ENCODE measurements at places on chromosomes 3 and 15.

- H3K27me3 ChIP-seq: no peaks in the 10 kb centered on the region
- no peak overlapping the region for H3K4me3 ChIP-seq
- H3K36me3 ChIP-seq: no peaks in the 10 kb centered on the region
- H3K4me1 ChIP-seq: no peaks in the 10 kb centered on the region
Measured at GRCh38 chr15:56678571-56678970, 54.7 kb downstream of the ZNF280D start.

DNA sequence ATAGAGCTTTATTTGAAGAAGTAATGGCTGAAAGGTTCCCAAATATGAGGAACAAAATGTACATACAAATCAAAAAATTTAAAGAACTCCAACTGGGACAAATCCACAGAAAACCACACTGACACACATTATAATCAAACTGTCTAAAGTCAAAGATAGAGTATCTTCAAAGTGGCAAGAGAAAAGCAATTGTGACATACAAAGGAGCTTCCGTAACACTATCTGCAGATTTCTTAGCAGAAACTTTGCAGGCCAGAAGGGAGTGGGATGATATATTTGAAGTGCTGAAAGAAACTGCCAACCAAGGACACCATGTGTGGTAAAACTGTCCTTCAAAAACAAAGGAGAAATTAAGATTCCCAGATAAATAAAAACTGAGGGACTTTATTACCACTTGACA is 91.9 kb downstream of the SENP2 start:
- no peak overlapping the region for H3K4me3 ChIP-seq
- H3K4me1 ChIP-seq: no peaks in the 10 kb centered on the region
- no peak for DNase-seq
- H3K27me3 ChIP-seq: no peaks in the 10 kb centered on the region
- H3K27ac ChIP-seq: no peak overlapping the region

- no peak overlapping the region for H3K27ac ChIP-seq
- H3K4me1 ChIP-seq: peaks cover 7% of the 10 kb centered on the region
- DNase-seq: no peak
- H3K27me3 ChIP-seq: no peaks in the 10 kb centered on the region
Measured at GRCh38 chr3:147943265-147943945, 534.2 kb downstream of the ZIC1 start.

DNA sequence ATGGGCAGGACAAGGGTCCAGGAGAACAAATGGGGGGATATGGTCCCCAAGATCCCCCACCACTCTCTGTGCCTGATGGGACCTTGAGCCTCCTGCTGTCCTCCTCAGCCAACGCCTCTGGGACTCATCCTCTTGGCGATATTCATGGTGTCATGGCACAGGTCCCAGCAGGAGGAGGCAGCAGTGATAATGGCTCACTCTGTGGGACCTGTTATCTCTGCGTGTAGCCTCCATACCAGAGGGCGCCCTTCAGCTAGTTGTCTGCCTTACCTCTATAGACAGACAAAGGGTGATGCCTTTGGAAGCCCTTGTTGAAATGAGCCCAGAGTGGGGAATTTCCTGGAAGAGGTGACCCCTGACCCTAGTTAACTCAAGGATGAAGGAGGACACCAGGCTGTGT is 7.4 kb downstream of the ZBTB47 start:
- H3K27me3 ChIP-seq: no peaks in the 10 kb centered on the region
- peaks cover 5% of the 10 kb centered on the region for H3K36me3 ChIP-seq
- no peak overlapping the region for H3K27ac ChIP-seq

GRCh38 chr3:122690096-122690495 is 9.5 kb downstream of the PARP14 start:
- H3K4me1 ChIP-seq: peaks cover 4% of the 10 kb centered on the region
- H3K27ac ChIP-seq: no peak overlapping the region
- no peak overlapping the region for H3K4me3 ChIP-seq
- peaks cover 13% of the 10 kb centered on the region for H3K36me3 ChIP-seq
- DNase-seq: no peak
- no peaks in the 10 kb centered on the region for H3K27me3 ChIP-seq

DNA sequence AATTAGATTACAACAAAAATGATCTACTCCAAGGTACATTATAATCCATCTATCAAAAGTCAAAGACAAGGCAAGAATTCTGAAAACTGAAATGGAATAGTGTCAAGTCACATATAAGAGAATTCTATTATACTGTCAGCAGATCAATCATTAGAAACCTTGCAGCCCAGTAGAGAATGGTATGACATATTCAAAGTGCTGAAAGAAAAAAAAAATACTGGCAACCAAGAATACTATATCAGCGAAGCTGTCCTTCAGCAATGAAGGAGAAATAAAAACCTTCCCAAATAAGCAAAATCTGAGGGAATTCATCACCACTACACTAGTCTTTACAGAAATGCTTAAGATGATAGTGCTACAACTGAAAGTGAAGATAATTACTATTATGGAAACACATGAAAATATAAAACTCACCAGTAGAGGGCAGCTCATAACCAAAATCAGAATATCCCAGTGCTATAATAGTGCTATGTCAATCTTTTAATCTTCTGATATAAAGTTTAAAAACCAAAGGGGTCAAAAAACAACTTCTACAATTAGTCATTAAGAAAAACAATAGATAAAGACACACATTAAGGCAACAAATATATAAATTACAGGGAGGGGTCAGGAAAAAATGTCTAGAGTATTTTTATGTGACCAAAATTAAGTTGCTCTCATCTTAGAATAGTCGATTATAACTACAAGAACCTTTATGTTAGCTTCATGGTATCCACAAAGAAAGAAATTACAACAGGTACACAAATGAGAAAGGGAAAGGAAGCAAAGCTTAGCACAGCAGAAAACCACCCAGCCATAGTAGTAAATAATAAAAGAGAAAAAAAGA is 190.7 kb upstream of the CNTN6 start:
- H3K36me3 ChIP-seq: no peaks in the 10 kb centered on the region
- no peaks in the 10 kb centered on the region for H3K27me3 ChIP-seq
- H3K4me3 ChIP-seq: no peak overlapping the region
- H3K4me1 ChIP-seq: no peaks in the 10 kb centered on the region

DNA sequence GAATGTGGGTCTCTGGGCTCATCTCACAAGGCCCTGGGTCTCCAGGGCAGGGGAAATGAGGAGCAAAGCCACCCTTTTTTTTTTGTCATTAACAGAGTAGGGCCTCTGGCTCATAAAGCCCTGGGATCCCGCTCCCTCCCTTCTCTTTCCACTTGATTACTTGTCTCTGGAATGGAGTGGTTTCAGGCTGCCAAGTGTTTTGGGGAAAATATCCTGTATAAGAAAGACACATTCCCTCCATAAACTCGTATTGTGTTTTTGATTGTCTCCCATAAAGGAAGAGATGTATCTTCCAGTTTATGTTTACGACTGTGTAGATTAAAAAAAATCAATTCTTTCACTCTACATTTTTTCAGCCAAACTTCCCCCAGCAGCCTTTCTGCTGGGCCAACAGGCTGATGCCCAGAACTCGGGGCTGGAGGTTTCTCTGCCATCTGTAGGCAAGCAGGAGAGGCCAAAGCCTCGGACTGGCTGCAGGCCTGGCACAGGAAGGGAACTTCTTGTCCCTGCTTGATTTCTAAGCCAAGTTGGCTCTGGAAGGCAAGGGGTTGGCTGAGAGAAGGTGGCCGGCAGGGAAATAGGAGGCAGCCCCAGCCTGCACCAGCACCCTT is 49.4 kb upstream of the INSYN1 start:
- no peaks in the 10 kb centered on the region for H3K4me1 ChIP-seq
- H3K27ac ChIP-seq: no peak overlapping the region
- no peak overlapping the region for H3K4me3 ChIP-seq
- H3K36me3 ChIP-seq: no peaks in the 10 kb centered on the region
- no peaks in the 10 kb centered on the region for H3K27me3 ChIP-seq

GRCh38 chr3:170907637-170908234 is 701 bp downstream of the EIF5A2 start:
- H3K4me1 ChIP-seq: no peaks in the 10 kb centered on the region
- no peaks in the 10 kb centered on the region for H3K27me3 ChIP-seq
- peak overlapping the region; percentile 69 for H3K4me3 ChIP-seq
- H3K36me3 ChIP-seq: no peaks in the 10 kb centered on the region

DNA sequence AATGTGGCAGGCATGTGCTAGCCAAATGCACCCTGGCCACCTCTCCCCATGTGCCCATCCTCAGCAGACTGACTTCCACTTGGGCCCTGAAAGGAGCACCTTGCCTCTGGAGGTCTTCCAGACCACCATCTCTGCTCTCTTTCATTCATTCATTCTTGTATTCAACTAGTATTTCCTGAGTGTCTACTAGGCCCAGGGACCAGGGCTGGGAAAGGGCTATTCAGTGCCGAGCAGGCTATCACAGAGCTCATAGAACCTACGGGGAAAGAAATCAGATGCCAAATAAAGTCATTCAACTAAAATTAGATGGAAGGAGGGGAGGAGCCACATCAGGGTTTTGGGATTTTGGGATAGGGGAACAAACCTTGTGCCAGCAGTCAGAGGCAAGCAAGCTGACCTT is 18.9 kb downstream of the PRR23A start:
- H3K4me3 ChIP-seq: no peak overlapping the region
- no peaks in the 10 kb centered on the region for H3K27me3 ChIP-seq
- no peak overlapping the region for H3K27ac ChIP-seq
- DNase-seq: no peak
- no peaks in the 10 kb centered on the region for H3K4me1 ChIP-seq
- H3K36me3 ChIP-seq: no peaks in the 10 kb centered on the region

DNA sequence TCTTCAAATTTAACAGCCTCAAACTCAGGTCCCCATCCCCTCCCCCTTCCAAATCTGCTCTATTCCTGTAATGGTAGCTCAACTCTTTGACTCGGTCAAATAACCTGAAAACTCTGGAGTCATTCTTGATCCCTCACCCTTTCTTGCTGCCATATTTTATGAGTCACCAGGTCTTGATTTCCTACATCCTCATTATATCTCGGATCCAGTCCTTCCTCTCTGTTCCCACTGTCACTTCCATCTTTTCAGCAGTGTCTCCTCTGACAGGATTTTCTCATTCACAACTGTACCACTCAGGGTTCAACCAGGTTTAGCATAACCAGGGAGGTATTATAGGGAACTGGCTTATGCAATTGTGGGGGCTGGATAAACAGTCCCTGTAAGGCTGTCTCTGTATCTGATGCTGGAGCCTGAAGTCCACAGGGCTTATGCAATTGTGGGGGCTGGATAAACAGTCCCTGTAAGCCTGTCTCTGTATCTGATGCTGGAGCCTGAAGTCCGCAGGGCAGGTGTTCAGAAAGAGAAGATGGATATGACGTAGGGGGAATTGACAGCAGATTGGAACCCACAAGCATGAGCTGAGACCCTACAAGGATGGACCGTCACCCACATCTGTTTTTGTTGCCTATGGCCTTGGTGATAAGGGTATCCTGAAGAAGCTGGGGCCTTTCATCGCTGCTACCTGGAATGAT is 9.1 kb upstream of the FETUB start:
- no peaks in the 10 kb centered on the region for H3K27me3 ChIP-seq
- no peak for DNase-seq
- H3K4me3 ChIP-seq: no peak overlapping the region
- H3K4me1 ChIP-seq: no peaks in the 10 kb centered on the region
- H3K36me3 ChIP-seq: no peaks in the 10 kb centered on the region

DNA sequence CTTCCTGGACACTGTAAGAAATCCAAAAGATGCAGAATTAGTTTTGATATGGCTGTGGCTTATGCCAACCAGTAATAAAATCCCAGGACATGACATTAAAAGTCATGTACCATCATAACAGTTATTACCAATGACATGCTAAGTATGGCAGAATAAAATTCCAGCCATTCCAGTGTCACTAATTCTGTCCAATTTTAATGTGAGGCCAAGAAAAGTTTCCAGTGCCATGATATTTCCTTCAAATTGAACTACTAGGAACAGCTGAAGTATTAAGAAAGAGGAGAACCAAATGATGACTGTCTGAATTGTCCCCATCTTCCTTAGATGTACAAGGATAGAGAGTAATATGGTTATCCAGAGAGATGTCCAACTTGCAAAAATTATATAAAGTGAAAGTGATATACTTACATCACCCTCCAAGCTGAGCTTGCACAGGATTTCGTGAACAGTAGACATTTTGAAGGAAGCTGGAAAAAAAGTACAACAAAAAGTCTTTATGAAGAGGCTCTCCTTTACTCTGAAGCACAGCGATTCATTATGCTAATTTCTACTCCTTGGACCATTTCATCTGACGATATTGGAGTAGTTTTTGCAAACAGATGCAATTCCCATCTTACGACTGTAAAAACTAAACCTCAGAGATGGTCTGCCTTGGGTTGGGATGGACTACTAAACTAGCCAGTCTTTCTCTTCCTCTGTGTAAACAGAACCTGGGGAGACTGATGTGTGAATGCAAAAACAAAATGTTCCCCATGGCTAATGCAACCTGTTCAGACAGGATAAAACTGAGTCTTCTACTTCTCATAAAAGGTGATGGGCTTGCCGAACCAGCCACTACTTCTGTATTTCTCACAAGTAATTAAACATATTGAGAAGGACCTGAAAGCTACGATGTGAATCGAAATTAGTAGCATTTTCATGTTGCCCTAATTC is 11.9 kb downstream of the ANXA2 start:
- no peak overlapping the region for H3K4me3 ChIP-seq
- H3K27me3 ChIP-seq: no peaks in the 10 kb centered on the region
- no peak for DNase-seq
- no peaks in the 10 kb centered on the region for H3K36me3 ChIP-seq
- H3K27ac ChIP-seq: no peak overlapping the region

DNA sequence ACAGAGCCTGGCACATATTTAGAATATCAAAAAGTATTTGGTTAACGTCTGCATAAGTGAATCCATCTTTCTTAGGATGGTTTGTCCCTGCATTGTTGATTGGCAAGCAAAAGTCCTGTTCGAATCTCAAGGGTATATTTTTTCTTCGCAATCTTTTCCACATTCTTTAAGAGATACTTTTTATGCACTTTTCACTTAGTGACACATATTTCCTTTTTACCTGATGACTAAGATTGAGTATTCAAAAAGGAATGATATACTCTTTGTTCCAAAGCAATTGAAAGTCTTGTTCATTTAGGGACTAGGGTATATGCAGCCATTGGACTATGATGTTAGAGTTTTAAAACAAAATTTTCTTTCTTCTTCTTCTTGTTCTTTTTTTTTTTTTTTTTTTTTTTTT is 349.9 kb downstream of the NLGN1 start:
- no peaks in the 10 kb centered on the region for H3K4me1 ChIP-seq
- H3K27me3 ChIP-seq: no peaks in the 10 kb centered on the region
- no peak overlapping the region for H3K4me3 ChIP-seq
- H3K36me3 ChIP-seq: no peaks in the 10 kb centered on the region
- DNase-seq: no peak

- H3K27me3 ChIP-seq: no peaks in the 10 kb centered on the region
- no peaks in the 10 kb centered on the region for H3K4me1 ChIP-seq
- no peaks in the 10 kb centered on the region for H3K36me3 ChIP-seq
Measured at GRCh38 chr15:101482526-101483371, 6.8 kb downstream of the PCSK6 start.

- H3K4me3 ChIP-seq: no peak overlapping the region
- DNase-seq: no peak
- no peak overlapping the region for H3K27ac ChIP-seq
- H3K27me3 ChIP-seq: no peaks in the 10 kb centered on the region
Measured at GRCh38 chr15:28897861-28898585, 12.2 kb downstream of the APBA2 start.
